ENCODE measurements at places on chromosomes 3 and 15. TPM values are rescaled to one million over a fixed set of nuclear protein-coding genes. Genes with fewer than 3 reads are reported as not detected.

DNA sequence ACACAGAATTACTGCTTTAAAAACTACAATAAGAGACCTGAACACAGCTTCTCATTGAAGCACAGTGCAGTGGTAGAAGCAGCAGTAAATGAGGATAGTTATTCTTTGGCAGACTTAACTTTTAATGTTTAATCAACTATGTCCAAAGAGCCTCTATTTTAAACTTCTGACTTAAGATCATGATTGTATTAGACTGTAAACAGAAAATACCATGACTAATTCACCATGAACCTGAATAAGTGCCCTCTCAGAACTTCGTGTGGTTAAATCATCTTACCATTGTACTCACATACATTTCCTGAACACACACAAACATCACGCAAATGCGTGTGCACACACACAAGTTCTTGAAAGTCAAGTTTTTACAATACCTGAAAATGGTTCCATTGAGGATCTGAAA lies 13.9 kb downstream of the CEP152 start:
- DNase-seq = peak; percentile 58

GRCh38 chr3:108475220-108475782 lies 35.1 kb downstream of the MYH15 start:
- DNase-seq = no peak

DNA sequence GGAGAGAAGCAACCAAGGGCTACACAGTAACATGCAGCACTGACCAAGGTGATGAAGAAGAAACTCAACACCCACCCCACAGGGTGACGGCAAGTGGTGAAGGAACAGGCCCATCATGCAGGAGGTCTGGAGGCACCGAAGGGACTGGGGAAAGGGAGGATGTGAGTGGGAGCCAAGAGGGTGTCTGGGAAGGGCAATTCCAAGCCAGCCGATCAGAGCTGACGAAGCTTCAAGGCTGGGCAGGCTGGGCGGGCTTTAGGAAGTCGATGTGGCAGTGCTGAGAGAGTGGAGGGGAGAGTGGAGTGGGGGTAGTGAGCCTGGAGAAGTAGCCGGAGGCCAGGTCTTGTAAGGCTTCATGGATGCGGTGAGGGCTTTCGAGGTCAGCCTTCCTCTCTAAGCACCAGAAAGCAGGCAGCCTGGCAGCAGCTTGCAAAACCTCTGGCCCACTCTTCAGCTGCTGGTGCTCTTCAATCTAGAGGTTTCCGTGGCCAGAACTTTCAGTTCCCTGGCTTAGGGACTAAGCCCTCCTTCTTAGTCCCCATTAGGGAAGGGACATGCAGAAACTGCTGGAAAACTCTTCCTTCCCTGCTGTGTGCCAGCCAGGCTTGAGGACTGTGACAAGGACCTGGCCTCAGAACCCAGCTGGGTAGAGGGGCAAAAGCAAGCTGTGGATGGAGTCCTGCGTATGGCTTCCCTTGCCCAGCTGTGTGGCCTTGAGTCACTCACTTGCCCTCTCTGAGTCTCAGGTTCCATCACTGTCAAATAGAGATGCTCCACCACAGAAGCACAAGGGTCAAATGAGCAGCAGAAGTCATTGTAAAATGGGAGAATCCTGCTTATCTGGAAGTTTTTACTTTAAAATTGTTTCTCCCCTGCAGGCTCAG lies 72.1 kb downstream of the TLE3 start:
- DNase-seq = peak; percentile 74

DNA sequence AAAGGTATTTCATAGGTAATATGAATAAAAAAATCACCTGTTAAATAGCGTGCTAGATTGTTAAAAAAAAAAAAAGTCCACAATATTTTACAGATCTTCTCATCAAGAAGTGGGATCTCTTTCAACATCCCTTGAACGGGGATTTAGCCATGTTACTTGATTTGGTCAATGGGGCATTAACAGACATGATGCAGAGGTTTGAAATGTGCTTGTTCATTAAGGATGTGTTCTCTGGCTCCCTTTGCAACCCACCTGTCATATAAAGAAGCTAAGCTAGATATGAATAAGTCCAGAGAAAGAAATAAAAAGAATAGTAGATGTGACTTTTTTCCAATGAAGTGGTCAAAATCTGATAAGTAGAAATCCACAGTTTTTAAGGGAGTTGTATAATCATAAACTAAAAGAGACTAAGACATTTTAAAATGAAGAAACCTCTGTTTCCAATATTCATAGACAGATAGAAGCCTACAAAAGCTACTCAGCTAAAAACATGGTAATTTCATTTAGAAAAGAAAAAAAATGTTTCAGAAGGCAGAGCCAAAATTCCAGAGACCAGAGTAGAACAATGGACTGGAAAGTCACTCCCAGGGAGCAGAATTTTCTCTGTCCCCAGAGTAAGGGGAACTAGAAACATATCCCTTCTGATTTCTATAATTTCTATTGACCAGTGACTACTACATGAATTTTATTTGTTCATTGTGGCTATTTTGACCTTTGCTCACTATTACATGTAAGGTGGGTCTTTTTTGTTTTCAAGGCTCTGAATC lies 79.2 kb downstream of the PLSCR2 start:
- peak; percentile 18 for DNase-seq

DNA sequence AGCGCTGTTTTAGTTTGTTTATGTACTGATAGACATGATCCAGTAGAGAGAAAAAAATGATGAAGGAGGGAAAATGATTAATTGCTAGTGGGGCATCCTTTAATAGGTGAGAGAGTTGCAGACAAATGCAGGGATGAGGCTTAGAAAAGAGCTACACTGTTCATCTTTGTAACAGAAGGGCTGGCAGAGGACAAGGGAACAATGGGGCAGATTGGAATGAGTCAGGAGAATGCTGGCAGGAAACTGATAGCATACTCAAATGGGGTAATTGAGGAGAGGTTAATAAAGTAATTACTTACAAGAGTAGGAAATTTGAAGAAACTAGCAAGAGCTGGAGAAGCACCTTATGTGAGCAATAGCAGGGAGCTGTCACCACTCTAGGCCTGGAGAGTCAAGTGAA lies 170.9 kb downstream of the OXSM start:
- DNase-seq = no peak

DNA sequence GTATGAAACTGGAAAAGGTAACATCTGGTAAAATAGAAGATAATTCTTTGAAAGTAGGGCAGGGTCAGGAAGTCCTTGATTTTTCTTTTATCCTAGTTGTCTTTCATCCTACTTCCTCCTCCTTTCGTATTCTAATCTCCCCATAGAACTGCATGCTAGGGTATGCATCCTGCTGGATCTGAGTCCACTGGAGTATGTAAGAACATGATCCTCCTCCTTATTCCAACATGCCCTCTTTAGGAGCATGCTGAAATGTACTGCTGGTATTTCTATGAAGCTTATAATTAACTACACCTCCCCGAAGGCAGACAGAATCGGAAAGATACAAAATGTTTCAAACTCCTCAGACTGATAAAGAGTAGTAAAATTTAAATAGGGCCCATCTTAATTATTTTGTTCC lies 493.8 kb downstream of the AGBL1 start:
- DNase-seq = no peak

GRCh38 chr15:85407421-85408269 lies 27.2 kb downstream of the AKAP13 start:
- DNase-seq = peak; percentile 88

DNA sequence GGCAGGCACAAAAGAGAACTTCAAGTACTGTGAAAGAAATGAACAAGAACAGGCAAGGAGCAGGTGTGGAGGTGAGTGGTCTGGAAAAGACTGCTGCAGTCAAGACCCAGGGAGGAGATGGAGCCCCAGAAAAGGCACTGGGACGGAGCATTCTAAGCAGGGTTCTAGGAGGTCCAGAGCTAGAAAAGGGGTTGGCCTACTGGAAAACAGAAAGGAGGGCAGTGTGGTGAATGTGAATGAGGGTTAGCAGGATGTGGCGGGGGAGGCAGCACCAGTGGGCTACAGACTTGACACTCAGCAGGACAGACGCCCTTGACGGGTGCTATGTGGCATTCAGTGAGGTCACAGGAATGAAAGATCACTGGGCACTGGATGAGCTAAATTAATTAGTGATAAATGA lies 75.7 kb downstream of the SENP2 start:
- DNase-seq = no peak

- DNase-seq = no peak
Measured at GRCh38 chr15:29838352-29839010, 16.2 kb upstream of the TJP1 start.

DNA sequence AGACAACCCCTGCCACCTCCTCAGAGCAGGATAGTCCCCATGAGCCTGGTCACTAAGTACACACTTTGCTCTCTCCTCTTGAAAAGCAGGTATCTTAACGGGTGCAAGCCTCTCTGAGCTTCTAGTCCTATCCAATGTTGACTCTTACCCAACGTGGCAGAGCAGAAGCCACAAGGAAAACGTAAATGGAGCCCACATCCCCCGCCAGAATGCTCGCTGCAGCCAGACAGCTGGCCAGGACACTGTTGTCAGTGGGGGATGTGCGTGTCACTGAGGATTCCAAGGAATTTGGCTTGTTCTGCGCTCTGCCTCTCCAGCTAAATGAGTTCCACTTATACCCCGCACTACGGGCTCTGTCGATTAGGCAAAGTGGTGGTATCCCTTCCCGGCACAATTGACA lies 67.8 kb upstream of the IGF1R start:
- DNase-seq = peak; percentile 62

- no peak for DNase-seq
Measured at GRCh38 chr3:197555281-197556261, at the start of gene BDH1. Gene BDH1, minus strand, starts transcription at chr3:197555968. Its CDS starts 9,525 bp downstream, at chr3:197546443.

- peak; percentile 91 for DNase-seq
Measured at GRCh38 chr15:41940441-41940857, 31.9 kb downstream of the EHD4 start.

FANCD2OS gene
- total RNA-seq = not detected

ADAMTS7 gene
- total RNA-seq = 35.1 TPM

ADGRG7 gene
- not detected for total RNA-seq

NCBP2 gene
- 79.4 TPM for total RNA-seq

SEMA6D gene
- not detected for total RNA-seq

AGBL1 gene
- total RNA-seq = under 0.01 TPM

LYZL4 gene
- total RNA-seq = not detected

CLRN1 gene
- not detected for total RNA-seq
